NCI-H1417 treated with DMSO at 0.1 percent for 48 hours (cell line): ENCODE measurements at places on chromosomes 1 and 21.

GRCh38 chr1:248631354-248632008 lies 3.4 kb downstream of the OR2T11 start:
- no peak for DNase-seq

DNA sequence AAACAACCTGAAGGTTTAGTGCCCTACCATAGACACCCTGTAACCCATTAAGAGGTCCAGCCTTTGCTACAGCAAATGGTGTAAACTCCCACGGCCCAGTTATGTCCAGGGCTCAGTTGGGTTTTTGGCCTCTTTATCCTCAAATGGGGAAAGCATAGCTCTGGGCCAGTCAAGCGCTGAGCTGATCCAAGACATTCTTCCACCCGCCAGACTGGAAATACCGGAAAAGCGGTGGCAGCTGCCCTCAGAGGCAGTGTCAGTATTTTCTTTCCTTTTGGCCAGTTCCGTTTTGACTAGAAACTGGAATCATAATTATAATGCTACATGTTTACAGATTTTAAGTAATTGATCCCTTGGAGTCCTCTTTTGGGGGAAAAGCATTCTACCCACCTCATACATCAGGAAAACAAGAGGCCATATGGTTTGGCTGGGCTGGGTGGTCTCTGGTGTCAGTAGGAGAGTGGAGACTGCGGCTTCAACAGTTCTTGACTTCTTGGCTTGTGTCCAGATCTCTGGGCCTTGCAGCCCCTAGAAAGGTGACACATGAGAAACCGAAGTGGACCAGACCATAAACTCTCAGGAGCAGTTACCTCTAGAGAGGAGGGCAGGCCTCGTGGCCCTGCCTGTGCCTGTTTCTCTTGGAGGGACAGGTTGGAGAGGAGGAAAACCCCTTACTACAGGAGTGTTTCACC lies 30.2 kb upstream of the CLDN14 start:
- no peak for DNase-seq

DNA sequence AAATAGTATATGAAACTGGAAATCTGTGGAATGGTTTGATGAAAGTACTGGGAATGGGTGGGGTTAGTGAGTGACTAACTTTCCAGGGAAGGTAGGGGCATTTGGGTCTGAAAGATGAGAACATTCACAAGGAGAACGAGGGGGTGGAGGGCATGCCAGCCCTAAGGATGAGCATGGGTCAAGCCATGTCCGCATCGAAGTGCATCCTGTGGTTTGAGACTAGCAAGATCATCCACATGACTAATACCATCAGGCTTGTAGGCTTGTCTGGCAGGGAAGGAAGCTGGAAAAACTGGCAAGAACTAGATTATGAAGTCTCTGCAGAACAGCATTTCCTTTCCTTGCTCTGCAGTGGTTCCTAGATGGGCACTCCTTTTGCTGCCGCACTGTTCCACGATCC lies 70.4 kb upstream of the UBE2U start:
- DNase-seq, result no peak

DNA sequence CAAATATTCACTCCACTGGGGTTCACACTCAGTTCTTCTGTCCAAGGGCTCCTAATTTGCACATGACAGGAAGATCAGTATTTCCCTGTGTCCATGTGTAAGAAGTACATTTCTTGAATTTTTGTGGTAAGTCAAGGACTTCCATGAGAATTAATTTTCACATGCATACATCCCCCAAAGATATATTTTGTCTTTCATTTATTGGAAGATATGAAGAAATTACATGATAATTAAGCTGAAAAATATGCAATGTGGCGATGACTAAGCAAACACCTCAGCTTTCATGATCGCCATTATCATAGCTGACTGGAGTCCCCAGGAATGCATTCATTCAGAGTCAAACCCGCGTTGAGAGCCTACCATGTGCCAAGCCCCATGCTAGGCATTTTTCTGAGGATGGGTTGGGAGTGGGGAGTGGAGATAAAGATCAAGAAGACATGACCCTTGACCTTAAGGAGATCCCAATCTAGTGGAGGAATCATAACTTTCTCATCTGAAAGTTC lies 104.6 kb upstream of the F3 start:
- no peak for DNase-seq

DNA sequence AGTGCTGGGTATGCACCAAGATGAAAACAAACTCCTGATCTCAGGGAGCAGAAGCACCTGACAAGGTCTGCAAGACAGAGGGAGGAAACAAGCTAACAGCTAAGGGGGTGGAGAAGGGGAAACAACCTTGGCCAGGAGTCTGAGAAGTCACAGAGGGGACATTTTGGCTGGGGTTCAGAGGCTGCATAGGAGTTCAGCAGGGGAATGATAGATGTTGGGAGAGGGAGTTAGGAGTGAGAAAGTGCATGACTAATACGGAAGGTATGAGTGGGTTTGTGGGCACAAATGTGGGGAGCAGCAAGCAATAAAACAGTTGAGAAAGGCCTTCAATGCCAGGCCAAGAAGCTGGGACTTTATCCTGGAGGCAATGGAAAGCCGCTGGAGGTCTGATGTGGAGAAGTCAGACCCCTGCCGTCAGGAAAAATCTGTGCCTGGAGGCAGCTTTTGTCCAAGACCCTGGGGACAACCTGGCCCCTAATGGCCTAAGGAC lies 16.4 kb downstream of the EPHA2 start:
- DNase-seq, result no peak

DNA sequence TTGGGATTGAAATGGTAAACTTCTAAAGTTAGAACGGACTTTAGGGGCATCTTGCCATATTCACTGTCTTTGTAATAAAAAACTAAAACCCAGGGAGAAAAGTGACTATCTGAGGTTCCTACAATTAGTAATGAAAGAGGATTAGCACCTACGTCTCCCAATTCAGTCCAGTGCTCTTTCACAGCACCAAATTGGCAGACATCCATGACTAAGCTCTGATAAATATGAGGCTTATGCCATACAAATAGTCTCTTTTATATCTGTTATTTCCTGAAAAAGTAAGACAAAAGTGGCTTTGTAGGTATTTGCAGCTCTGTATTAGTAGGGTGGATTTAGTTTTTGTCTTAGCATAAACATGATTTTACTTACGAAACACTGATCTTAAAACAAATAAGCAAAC lies 315.0 kb upstream of the NRIP1 start:
- DNase-seq, result no peak

DNA sequence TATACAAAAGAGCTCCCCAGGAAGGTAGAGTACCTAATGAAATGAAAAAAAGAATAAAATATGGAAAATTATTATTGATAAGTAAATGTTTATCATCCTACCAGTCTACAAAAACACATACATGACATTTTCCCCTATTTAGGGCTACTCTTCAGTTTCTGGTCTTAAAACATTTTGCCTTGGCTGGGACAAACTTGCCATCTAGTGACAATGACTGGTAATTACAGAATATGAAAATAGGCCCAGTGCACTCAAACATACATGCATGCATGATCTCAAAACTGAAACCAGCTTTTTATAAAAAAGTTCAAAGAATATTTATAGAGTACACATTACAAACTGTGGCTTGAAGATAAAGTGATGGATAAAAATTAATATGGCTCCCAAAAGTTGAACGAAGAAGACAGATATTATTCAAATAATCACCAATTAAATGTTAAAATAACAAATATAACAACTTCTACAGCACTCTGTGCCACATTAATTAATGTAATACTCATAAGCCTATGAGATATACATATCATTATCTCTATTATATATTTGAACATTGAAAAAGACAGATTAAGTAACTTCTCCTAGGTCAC lies 10.5 kb upstream of the RNPC3 start:
- DNase-seq, result no peak

GRCh38 chr1:10776190-10776905 lies 20.1 kb downstream of the CASZ1 start:
- DNase-seq, result no peak

DNA sequence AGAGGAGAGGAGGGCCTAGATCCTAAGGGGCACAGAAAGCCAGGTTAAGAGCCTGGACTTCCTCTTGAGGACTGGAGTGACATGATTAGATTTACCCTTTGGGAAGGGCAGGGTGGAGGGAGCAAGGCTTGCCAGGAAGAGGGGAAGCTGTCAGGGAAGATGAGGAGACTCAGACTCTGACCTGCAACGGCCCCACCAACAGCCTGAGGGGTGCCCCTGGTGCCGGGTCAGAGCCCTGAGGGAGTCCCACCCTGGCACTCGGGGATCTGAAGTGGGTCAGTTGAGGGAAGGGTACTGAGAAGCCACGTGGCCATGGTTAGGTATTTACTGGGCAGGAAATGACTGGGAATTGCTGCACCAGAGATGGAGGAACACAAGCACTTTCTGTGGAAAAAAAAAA lies 9.8 kb downstream of the ECE1 start:
- no peak for DNase-seq

DNA sequence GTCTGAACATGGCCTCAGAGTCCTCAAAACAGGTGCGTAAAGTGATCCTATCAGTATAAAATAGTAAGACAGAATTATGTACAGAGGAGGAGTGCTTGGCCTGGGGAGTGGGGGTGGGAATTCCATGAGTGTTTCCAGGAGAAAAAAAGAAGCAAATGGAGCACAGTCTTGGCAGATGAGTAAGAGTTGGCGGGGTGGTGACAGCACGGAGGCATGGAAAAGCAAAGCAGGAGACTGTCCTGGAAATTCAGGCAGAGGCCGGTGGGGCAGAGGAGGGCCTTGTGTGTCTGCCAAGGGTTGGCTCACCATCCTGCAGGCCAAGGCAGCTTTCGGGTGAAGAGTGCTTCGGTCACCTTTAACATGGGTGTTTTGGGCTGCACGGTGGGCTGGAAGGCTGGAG lies 63.4 kb downstream of the OPTC start:
- no peak for DNase-seq

- peak; percentile 33 for DNase-seq
These were observed at the start of gene MOV10 for GRCh38 chr1:112674440-112674985. MOV10 (plus strand) TSS chr1:112674659; CDS start chr1:112674913, 254 bp downstream.

- DNase-seq, result no peak
These were observed 33.0 kb downstream of the PIK3C2B start for GRCh38 chr1:204461331-204462228.

DNA sequence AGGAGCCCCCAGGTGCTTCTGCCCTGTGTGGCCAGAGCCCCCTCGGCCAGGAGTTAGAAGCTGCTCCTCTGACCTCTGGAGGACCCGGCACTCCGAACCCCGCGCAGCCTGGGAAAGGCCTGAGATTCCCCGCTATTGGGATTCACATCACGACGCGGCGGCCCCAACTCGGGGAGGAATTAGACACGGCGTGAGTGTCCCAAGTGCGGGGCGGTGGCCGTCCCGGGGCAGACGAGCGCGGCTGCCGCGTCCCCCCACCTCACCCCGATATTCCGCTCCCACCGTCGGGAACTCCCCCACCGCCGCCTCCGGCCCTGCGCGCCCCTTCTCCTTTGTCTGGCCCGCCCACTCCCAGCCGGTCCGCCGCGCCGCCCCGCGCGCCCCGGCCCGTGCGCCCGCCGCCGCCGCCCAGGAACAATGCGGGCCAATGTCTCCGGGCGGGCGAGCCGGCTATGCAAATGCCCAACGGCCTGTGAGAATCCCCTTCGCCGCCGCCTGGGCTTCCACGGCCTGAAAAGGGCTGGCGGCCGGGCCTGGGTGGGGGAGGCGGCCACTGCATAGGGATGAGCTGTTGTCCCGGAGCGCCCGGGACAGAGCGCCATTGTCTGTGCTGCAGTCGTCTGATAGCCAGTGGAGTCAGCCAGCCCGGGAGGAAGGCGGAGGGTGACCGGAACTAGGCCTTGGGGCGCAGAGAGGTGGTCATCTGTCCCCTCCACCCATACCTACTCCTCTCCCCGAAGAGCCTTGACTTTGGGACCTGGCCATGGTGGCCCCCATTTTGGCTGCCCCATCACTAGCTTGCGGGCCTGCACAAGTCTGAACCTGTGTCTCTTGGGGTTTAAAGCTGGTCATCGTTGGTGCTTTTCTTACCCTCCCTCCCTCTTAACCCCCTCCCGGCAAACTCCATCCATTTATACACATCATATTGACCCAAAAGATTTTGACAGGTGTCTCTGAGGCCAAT lies 19.4 kb downstream of the RHBG start:
- DNase-seq, result no peak

- no peak for DNase-seq
These were observed 54.3 kb downstream of the LRRC8C start for GRCh38 chr1:89687254-89687653.

DNA sequence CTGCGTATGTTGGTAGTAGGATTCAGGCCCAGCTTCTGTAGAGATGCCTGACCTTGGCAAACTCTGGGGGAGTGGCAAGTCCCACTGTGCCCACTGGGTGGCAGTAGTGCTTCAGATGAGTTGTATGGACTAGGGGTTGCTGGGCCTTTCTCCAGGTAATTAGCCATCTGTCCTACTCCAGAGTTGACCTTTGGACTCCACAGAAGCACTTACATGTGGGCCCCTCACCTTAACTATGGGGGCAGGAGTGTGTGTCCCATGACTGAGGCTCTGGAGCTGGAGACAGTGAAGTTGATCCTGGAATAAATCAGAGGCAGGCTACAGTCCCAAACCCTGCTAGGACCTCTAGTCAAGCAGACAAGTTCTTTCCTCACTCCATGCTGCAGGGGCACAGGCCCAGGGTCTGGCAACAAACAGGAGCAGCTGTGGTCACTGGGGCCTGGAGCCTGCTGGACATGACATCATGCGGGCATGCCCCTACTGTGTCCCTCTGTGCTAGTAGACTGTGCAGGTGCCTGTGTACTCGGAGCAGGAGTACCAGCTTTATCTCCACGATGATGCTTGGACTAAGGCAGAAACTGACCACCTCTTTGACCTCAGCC lies 4.6 kb downstream of the DMAP1 start:
- DNase-seq, result no peak

GRCh38 chr1:244180256-244180655 lies 129.2 kb downstream of the ZBTB18 start:
- no peak for DNase-seq

- peak; percentile 42 for DNase-seq
These were observed 200.4 kb upstream of the TMPRSS15 start for GRCh38 chr21:18603980-18604379.

GRCh38 chr1:207890136-207890738 lies 20.7 kb downstream of the CD34 start:
- no peak for DNase-seq

DNA sequence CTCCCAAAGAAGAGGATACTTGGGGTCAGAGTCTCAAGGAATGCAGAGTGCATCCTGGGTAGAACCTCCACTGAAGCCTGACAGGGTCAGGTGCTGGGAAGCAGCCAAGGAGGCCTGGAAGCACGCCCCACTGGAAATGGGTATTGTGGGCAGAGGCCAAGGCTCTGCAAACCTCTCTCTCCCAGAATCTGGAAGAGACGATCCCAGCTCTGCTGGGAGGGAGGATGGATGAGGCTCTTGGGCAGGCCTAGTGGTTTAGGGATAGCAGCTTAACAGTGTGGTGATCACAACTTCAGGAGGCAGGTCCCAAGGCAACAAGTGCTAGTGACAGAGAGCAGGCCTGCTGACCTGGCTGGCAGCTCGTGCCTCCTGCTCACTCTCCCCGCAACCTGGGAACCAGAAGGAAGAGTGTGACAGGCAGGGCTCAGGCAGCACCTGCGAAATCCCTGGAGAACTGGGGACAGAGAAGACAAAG lies 641.0 kb downstream of the PLPP3 start:
- no peak for DNase-seq
